ENCODE measurements at places on chromosomes 2 and 18.
A peak's percentile ranks its signal among the peaks of the same experiment; 100 is the strongest.

GRCh38 chr2:74497777-74498499 lies 1.5 kb downstream of the LBX2 start:
- DNase-seq = peak; percentile 36

DNA sequence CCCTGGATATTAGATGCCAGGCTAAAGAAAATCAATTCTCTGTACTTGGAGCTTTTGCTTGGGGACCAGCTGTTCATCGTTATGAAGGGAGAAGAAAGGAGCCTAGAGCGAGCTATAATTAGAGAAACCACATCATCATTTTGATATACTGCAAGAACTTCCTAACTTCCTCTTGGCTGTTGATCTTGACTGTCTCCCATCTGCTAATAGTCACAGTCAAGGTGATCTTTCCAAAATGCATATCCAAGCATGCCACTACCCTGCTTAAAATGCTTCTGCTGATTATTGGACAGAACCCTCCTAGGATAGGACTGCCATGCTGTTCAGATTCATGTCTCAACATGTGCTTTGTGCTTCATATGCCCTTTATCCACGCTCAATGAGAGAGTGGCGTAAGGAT lies 54.8 kb downstream of the RAPGEF4 start:
- no peak for DNase-seq

GRCh38 chr2:126686841-126687485 lies 31.0 kb downstream of the GYPC start:
- no peak for DNase-seq

DNA sequence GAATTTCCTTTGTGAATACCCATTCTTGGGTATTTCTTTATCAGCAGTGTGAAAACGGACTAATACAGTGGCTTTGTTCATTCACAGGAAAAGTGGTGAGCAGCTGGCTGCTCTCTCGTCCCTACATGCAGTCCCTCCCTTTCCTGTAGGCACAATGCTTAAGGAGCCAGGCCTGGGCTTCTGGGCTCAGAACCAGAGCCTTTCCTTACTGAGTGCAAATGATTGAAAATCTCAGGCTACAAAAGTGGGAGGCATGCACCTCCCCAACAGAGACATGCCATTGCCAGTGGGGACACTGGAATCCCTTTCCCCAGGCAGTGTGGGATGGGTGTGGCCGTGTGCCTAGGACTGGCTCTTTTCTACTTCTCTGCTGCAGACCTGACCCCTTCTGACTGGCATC lies 61.3 kb downstream of the MCFD2 start:
- no peak for DNase-seq

- no peak for DNase-seq
Measured at GRCh38 chr2:221102896-221103688, 469.0 kb downstream of the EPHA4 start.

GRCh38 chr2:16933355-16933754 lies 267.7 kb upstream of the CYRIA start:
- DNase-seq = no peak

DNA sequence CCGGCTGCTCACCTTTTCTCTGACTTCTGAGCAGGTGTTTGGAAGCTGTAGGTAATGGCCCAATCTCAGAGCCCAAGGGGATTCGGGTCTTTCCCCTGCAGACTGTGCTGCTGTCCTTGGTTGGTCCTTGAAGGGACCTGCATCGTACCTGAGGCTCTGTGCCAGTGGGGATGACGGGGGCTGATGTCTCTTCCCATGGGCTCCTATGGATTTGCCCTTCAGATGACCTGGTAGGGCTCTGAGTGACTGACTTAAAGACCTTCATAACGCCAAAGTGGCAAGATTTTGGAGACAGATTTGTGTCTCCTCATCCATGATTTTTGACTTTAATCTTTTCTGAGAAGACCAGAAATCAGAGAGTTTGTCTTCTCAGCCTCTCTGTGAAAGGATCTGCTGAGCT lies 166.1 kb downstream of the FAM210A start:
- DNase-seq = no peak

- no peak for DNase-seq
Measured at GRCh38 chr2:200005675-200006074, 50.3 kb downstream of the MAIP1 start.

DNA sequence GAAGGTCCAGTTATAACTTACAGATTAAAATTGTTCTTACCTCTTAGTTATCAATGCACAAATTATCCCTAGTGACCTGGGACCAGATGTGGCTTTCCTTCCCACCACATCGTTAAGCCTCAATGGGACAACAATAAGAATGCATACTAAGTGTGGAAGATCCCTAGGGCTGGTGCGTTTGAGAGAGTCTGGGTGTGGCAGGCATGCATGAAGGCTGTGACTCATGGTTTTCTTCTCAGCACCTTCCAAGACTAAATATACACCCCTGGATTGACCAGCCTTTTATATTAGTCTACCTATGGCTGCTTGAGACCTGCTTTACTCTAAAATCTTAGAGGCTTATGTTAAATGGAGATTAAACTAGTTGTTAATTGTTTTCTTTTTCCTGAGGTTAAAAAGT lies 261.7 kb upstream of the SLC14A2 start:
- no peak for DNase-seq

DNA sequence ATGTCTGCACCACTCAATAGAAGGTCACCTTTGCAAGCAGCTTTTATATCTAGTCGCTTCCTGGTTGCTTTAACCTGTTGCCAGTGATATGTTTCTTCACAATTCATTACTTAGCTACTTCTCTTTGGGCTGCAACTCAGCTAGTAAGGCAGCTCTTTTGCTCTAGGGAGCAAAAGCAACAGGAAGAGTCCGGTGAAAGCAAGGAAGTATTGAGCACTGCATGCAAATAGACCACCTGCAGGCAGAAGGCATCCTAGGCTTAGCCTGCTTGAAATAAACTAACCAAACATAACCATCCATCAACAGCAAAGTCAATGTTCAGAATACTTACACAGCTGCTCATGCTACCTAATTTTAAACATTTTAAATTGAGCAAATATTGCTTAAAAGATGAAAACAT lies 529.2 kb upstream of the LINC00305 start:
- DNase-seq = no peak

DNA sequence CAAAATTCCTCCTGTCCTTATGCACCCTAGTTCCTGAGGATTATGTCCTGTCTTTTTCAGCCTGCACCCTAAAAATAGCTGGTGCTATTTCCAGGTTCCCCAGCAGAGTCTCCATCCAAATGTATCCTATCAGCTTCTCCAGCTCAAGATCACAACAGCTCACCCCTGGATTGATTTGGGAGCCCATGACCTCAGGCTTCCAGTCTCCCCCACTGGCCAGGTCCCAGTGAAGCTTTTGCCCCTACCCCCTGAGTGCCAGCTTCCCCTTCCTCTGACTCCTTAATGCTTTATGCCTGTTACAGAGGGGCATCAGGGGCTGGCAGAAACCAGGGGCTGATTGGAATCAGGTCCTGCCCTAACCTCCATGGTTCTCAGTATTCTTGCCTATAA lies 76.9 kb upstream of the DAPL1 start:
- DNase-seq = no peak

DNA sequence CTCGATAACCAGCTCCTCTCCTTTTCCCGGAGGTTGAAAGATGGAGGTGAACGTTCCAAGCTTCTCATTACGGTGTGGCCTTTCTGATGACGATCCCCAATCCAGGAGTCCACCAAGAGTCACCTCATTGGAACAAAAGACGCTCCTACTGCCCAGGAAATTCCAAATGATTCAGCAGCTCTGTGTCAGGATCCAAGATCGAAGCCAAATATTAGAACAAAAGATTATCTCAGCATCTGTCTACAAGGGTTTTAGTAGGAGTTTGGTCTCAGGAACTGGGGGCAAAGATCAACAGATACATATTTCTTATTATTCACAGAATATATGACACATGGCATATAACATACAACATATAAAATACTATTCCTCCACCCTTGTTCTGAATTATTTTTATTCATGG lies 161.1 kb upstream of the RAB12 start:
- no peak for DNase-seq

DNA sequence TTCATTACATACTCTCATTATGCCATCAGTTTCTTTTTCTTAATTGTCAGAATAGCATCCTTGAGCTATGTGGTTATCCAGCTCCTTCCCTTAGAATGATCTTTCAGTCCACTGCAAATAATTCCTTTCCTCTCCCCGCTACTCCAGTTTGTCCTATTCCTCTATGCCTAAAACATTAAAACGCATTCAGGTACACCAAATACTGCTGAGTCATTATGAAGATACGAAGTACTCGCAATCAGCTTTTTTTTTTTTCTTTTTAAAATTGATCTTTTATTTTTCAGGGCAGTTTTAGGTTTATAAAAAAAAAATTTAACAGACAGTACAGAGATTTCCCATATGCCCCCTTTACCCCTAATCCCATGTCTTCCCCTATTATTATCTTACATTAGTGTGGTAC lies 164.8 kb upstream of the TMEM200C start:
- no peak for DNase-seq

DNA sequence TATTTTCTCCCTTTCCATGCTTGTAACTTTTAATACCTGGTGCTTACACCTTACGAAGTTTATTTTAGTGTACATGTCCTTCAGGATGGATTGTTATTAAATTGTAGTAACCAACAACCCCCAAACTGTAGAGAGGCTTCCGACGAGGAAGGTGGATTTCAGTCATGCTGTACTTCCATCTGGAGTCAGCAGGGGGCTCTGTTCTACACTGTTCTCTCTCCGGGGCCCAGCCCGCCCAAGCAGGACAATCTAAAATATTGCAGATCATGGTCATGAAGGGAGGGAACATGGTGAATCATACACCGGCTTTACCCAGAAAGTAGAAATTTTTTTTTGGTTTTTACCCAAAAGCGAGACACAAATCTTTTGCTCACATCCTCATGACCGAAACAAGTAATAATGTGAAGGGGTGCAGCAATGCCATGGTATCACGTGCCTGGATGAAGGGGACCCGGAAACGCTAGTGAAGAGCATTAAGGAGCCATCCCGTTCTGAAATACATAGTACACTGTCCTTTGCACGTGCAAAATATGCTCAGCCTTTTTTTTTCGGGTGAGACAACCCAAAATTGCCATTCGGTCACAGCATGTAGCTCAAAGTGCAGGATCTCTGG lies 884.8 kb downstream of the EPHA4 start:
- peak; percentile 75 for DNase-seq

DNA sequence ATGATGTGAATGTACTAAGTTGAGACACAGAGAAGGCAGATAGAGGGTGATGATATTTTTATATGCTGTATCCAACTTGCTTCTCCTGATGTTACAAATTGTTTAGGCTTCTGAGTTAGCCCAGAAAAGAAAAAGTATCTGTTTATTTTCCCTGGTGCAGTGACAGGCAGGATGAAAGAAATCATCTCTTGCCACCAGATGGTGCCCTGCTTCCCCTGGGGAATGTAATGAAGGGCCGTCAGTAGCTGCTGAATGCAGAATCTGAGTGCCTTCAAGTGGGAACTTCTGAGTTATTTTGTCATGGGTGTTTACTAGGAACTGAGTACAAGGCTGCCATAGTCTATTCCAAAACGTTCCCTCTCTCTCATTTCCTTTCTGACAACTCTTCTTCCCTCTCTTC lies 525.6 kb downstream of the MBD2 start:
- DNase-seq = peak; percentile 36

GRCh38 chr2:160220545-160221009 lies 20.5 kb upstream of the ITGB6 start:
- no peak for DNase-seq

DNA sequence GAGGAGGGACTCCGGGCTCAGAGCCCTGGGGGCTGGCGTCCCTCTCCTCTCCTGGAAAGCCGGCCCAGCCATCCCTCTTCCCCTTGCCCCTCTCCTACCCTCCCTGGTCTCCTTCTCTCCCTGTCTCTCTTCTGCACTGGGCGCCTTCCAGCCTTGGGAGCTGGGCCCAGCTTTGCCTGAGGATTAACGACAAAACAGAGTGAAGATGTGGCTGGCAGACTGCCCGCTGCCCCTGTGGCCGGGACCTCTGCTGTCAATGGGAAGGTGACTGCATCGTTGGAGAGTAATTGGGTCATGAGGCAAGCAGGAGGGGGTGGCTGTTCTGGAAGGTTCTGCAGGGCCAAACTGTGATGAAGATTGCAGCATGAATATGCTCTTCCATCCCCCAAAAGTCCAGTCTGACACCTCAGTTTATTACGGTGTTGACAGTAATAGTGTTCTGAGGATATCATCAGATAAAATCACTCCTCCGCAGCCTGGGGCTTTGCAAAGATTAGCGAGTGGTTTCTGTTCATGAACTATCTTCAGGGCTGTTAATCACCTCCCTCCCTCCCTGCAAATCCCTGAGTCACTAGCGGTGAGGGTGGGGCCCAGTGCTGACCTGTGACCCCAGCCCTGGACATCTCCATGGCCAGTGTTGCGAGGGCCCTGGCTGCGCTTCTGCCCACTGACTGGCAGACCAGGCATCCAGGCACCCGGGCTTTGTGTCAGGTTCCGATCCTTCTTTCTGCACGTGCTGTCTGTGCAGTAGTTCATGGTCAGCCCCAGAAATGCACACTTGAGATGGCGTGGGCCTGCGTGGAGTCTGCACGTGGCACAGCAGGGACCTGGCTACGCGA lies 23.0 kb downstream of the RTP5 start:
- DNase-seq = no peak

- no peak for DNase-seq
Measured at GRCh38 chr2:178229927-178230326, 35.6 kb downstream of the OSBPL6 start.

DNA sequence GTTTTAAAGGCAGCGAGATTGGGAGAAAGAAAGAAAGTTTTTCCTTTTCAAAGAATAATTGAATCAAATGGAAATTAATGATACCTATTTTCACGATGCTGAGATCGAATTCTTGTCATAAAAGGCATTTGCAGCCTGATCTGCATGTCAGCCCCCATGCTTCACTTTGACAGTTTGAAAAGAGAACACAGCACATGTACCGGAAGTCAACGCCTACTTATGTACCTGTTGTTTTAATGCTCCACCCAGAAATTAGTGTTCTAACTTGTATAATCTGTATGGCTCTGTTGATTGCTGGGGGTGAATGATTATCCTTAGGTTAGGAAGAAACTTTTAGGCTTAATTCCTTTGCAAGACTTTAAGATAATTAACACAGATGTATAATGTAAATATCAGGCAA lies 31.0 kb downstream of the EEF1B2 start:
- DNase-seq = no peak

- DNase-seq = no peak
Measured at GRCh38 chr18:13147130-13147529, 71.4 kb upstream of the LDLRAD4 start.

- no peak for DNase-seq
Measured at GRCh38 chr2:71610671-71611070, 157.3 kb downstream of the DYSF start.

Data from transverse colon (tissue), 4 donors.